Hair follicle dermal papilla cell (primary cell): ENCODE measurements at places on chromosomes 3 and 15. TPM values are rescaled to one million over a fixed set of nuclear protein-coding genes. Genes with fewer than 3 reads are reported as not detected.

The SYNM gene
- 6.3 and 7.2 TPM in 2 replicates for total RNA-seq

The RBP2 gene
- not detected in 2 replicates for total RNA-seq

The IGDCC3 gene
- under 0.01 and 0.16 TPM in 2 replicates for total RNA-seq

The TF gene
- under 0.01 and 0.36 TPM in 2 replicates for total RNA-seq

The PGBD4 gene
- total RNA-seq = 1.6 TPM in 2 replicates

The UQCC5 gene
- total RNA-seq = 1.9 and 2.9 TPM in 2 replicates

The TMEM207 gene
- not detected in 2 replicates for total RNA-seq

The UCN2 gene
- total RNA-seq = 2.6 and 2.9 TPM in 2 replicates

The UROC1 gene
- total RNA-seq = not detected in 2 replicates

The LEKR1 gene
- 0.61 and 0.81 TPM in 2 replicates for total RNA-seq

The EPHB3 gene
- 13.6 and 21.4 TPM in 2 replicates for total RNA-seq

The GOLGA6L4 gene
- total RNA-seq = 1.3 and 1.5 TPM in 2 replicates

The GNAI2 gene
- 387 and 426 TPM in 2 replicates for total RNA-seq

The A4GNT gene
- not detected in 2 replicates for total RNA-seq

The SLC30A4 gene
- 14.2 and 16.1 TPM in 2 replicates for total RNA-seq
